ENCODE measurements at places on chromosomes 11 and 22.

DNA sequence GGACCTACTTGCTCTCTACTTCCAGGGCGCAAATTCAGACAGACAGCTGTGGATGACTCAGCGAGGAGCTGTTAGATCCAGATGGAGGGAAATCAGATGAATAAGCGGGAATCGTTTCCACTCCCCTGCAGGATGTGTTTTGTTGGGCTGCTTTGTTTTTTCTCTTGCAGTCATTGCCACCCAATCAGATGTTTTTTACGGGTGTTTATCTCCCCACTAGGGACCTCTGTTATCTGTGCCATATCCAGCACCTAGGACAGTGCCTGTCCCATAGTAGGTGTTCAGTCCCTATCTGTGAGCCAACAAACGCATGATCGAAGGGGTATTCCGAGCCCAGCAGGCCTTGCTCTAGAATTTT lies 51.1 kb upstream of the PARVG start:
- DNase-seq, result no peak

- peak; percentile 74 for DNase-seq
These were observed 42.0 kb downstream of the SERPINH1 start for GRCh38 chr11:75603791-75604736.

GRCh38 chr11:119166368-119167076 lies 2.0 kb upstream of the NLRX1 start:
- DNase-seq, result no peak

DNA sequence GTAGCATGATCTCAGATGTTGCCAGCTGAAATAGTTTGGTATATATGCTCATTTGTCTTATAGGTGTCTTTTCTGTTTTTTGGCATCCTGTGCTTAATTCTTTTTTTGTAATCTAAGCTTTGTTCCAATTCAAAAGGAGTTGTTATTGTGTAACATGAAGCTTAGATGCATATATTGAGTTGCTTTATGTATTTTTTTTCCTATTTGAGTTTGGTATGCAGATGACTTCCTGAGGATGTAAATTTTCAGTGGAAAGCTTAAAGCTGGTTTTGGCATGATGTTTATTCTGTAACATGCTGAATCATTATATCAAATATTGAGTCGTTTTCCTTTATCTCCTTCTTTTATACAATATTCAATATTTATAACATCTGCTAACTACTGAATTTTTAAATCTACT lies 69.4 kb downstream of the DDX10 start:
- no peak for DNase-seq

DNA sequence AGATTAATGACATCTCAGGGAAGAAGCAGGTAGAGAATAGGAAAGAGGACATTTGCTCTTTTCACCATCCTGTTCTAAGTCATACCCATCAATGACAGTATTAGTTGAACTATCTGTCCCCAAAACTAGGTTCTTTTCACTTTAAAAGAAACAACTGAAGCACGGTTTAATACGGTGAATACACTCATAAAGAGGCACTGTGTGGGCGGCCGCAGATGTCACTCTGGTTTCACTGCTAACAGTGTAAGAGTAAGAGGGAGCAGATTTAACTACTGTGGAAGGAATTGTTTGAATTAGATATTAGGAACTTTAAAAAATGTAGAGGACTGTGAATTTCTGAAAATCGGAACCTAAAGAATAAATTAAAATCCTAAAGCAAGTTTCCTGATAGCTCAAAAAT lies 49.5 kb downstream of the VSIG10L2 start:
- no peak for DNase-seq

GRCh38 chr11:72684236-72684912 lies 10.2 kb upstream of the PDE2A start:
- no peak for DNase-seq

- DNase-seq, result no peak
These were observed 323.6 kb upstream of the SYN3 start for GRCh38 chr22:33381531-33382406.

DNA sequence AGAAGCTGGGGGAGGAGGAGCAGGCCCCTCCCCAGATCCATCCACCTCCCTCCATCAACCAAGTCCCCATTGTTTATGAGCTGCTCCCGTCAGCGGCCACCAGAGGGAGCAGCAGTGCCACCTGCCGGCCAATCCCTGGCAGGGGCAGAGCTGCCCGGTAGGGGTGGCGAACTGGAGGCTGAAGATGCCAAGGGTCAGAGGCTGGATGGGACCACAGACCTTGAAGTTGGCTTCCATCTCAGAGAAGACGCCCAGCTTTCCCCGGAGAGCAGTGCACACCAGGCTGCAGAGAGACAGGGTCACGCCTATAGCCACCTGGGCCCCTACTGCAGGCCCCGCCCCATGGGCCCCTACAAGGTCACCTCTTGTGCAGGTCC lies 3.6 kb downstream of the FIBP start:
- no peak for DNase-seq

- DNase-seq, result no peak
These were observed 133.4 kb upstream of the DDI1 start for GRCh38 chr11:103902994-103903393.

GRCh38 chr11:69495441-69496201 lies 14.2 kb downstream of the LINC01488 start:
- no peak for DNase-seq

- no peak for DNase-seq
These were observed 25.2 kb downstream of the DCPS start for GRCh38 chr11:126328938-126329643.

GRCh38 chr11:83493917-83494316 lies 207.8 kb upstream of the CCDC90B start:
- no peak for DNase-seq

DNA sequence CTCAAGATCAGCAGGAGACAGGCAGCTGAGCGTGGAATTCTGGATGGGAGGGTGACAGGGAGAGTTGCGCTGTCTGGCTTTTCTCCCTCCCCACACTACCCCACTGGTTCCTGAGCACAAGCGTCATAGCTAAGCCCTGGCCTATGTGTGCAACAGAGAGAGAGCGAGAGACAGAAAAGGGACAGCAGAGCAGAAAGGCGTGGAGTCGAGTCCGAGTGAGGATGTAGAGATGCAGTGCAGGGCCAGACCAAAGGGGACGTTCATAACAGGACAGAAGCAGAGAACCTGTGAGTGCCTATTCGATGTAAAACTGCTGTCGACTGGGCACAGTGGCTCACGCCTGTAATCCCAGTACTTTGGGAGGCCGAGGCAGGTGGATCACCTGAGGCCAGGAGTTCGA lies 94.0 kb upstream of the TMEM45B start:
- DNase-seq, result no peak

- no peak for DNase-seq
These were observed 65.2 kb downstream of the NFAM1 start for GRCh38 chr22:42366806-42367581.

DNA sequence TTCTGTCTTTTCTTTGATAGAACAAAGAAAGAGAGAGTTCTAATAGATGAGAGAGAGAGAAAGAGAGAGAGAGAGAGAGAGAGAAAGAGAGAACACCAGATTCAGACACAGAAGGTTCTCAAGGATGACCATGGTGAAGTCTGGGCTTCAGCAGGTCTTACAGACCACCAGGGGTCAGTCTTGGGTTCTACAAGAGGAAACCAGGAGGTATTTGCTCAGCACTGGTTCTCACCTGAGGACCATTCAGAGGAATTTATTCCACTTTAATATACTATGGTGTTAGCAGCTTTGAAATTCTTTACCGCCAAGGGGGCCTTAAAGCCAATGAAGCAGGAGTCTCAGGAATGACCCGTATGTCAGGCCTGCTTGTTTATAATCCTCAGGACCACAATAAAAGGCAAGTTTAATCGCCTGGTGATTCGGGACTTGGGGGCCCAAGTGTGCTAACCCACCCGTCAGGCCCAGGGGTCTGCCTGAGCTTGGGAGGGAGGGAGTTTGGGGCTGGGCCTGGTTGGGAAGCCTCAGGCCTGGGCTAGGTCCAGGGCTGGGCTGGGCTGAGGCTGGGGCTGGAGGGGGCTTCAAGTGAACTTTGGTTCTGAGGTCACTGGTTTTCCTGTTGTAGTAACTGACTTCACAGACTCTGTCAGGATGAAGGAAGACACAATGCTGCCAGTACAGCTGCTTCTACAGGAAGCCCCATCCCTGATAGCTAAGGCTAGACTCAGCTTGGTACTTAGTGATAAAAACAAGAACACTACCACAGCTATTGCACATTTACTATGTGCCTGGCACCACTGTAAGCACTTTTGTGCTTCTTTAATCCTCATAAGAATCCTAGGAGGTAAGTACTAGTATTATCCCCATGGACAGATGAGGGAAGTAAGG lies 179.2 kb upstream of the ZBED5 start:
- DNase-seq, result no peak

DNA sequence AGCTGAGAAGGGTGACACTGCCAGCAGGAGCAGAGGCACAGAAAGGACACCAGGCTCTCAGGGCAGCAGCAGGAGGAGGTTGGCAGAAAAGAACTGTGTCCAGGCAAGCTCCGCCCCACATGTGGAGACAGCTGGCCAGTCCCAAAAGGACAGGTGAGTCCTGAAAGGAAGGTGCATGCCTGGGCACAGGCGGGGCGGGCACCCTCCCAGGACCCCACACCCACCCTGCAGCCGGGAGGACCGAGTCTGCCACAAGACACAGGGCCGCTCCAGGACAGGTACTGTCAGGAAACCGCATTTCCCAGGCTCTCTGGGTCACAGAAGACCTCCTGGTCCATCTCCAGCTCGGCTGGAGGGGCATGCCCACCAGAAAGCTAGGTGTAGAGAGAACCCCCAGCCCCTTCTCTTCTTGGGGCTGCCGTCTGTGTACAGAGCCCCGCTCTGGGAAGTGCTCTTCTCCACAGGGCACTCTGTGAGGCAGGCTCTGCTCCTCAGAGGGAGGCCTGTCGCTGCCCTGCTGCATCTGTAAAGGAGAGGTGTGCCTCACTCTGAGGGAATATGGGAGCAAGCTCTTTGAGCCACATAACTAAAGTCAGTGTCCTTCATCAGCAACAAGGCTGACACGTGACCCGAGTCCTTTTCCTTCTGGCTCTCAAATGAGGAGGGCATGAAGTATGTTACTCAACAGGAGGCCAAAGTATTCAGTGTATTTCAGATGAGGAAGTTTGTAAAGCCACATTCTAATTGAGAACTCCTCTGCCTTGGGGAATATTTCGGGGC lies 50.5 kb downstream of the CLTCL1 start:
- DNase-seq, result no peak

- no peak for DNase-seq
These were observed 369.2 kb upstream of the NARS2 start for GRCh38 chr11:78943841-78944240.

DNA sequence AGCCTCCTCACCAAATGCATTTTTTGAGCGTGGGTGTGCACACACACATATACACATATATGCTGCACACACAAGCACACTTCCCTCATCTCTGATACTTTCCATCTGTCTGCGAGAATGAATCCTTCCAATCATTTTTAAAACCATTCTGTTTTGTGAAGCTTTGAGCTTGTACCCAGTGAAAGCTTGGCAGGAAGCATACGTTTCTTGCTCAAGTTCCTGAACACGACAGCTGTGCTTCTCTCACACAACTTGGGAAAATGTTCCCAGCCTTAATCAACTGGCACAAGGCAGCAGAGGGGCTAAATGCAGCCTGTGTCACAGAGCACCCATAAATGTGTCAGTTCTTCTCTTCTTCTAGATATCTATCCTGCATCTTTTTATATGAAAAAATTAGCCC lies 524.0 kb upstream of the KIRREL3 start:
- DNase-seq, result no peak

Measured in AG04450 (cell line).